ENCODE measurements at places on chromosomes 4 and X.

DNA sequence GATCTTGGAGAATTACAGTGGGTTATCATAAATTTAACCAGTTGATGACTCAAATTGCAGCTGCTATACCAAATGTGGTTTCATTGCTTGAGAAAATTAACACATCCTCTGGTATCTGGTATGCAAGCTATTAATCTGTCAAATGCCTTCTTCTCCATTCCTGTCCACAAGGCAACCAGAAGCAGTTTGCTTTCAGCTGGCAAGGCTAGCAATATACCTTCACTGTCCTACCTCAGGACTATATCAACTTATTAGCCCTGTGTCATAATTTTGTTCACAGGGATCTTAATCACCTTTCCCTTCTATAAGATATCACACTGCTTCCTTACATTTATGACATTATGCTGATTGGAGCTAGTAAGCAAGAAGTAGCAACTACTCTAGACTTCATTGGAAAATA lies 110.0 kb upstream of the GPC3 start:
- no peak for DNase-seq

- no peak for DNase-seq
Measured at GRCh38 chr4:150569384-150569987, 12.5 kb upstream of the MAB21L2 start.

- DNase-seq: no peak
Measured at GRCh38 chr4:93263166-93263565, 565.4 kb upstream of the ATOH1 start.

GRCh38 chrX:121356850-121357171 lies 309.4 kb downstream of the GLUD2 start:
- no peak for DNase-seq
